ENCODE measurements at places on chromosomes 6 and 20.

GRCh38 chr20:48107560-48107959, 322.3 kb upstream of the SULF2 start:
- DNase-seq = no peak

DNA sequence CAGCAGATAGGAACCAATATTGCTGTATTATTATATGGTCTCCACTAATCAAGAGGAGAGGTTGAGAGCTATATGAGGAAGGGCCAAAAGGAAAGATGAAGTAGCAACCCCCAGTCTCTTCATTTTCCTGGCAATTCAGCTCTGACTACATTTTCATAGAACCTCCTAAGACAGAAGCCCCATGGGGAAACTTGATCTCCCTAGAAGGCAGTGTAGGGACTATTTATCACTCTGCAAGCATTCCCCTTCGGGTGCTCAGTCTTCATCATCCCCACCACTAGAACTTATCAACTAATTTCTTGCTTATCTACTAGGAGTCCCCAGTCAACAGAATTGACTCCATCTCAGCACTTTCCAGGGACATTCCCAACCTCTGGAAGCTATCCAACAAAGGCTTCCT, 25.5 kb upstream of the ITCH start:
- no peak for DNase-seq

DNA sequence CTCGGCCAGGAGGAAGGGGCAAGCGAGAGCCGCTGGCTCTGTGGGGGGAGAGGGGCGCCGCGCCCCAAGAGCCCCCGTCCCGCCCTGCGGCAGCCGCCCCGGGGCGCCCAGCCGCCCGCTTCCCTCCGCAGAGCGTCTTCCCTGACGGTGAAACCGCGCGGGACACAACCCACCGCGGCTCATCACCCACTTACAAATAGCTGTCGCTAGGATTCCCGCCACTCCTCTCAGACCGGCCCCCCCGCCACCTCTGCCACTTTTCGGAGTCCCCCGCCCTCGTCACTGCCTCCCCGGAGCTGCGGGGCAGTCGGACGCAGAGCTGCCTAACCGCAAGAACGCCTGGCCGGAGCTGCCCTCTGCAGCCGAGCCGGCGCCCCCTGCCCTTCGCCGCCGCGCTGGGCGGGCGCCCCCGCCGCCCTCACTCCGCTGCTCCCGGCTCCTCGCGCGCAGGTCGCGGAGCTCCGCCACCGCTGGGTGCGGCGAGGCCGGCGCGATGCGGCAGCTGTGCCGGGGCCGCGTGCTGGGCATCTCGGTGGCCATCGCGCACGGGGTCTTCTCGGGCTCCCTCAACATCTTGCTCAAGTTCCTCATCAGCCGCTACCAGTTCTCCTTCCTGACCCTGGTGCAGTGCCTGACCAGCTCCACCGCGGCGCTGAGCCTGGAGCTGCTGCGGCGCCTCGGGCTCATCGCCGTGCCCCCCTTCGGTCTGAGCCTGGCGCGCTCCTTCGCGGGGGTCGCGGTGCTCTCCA, at the start of gene SLC35D3:
TSS of gene SLC35D3 (plus strand) at position 366 of the 749 bp plus-strand sequence. CDS start at position 494, 128 bp downstream.
- DNase-seq = peak; percentile 37

- DNase-seq = no peak
Measured at GRCh38 chr20:36687850-36688249, 41.9 kb upstream of the SLA2 start.

- DNase-seq = no peak
Measured at GRCh38 chr20:13554706-13555105, 84.0 kb downstream of the TASP1 start.

- no peak for DNase-seq
Measured at GRCh38 chr20:37558779-37559178, 31.1 kb upstream of the BLCAP start.

- no peak for DNase-seq
Measured at GRCh38 chr6:145903356-145904102, 60.6 kb downstream of the SHPRH start.
